ENCODE measurements at places on chromosomes 4 and X.

DNA sequence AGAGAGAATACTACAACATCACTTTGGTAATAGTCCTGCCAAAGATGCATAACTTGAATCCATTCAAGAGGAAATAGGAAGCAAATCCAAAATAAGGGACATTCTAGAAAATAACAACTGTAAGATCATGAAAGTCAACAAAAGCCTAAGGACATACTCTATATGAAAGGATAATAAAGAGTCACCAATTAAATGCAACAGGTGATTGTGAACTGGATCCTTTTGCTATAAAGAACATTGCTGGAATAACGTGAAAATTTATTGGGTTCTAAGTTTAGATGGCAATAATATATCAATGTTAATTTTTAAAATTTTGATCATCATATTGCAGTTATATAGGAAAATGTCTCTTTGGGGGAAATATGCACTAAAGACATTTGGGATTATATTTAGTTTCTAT lies 20.0 kb downstream of the BEX4 start:
- DNase-seq = no peak

GRCh38 chr4:122976111-122976510 lies 53.7 kb upstream of the NUDT6 start:
- DNase-seq = no peak

GRCh38 chr4:23746027-23746426 lies 143.8 kb downstream of the PPARGC1A start:
- no peak for DNase-seq

DNA sequence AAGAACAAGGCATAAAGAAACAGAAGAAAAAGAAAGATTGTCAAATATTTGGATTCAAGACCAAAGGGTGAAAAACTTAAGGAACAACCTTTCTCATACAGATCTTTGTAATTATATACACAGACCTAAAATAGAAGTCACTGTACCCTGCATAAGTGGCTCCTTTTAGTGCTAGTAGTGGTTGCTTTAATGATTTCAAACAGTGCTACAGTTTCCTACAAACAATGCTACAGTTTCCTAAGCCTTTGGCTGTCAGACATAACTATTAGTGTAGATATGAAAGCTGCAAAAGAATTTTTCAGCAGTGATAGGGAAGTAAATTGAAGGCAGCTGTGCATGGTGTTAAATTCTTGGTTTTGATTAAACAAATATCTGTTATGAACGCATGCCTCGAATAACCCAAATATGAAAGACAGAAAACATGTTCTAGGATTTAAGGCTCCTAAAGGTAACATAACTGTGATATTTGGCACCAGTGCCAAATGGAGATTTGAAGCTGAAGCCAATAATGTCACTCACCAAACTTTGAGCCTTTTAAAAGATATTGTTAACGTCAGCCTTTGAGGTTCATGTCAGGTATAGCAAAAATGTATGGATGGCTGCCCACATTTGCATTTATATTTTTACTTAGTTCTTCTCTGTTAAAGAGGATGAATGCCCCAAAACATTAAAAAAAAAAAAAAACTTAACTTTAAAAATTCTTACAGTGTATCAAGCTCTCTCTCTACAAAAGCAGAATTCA lies 36.6 kb downstream of the SMARCAD1 start:
- DNase-seq = no peak

GRCh38 chr4:119070301-119070700 lies 65.3 kb upstream of the MYOZ2 start:
- DNase-seq = no peak

- DNase-seq = no peak
These were observed 139.9 kb upstream of the SLC4A4 start for GRCh38 chr4:71198958-71199357.

- no peak for DNase-seq
These were observed 23.4 kb downstream of the USP9X start for GRCh38 chrX:41108463-41109205.

DNA sequence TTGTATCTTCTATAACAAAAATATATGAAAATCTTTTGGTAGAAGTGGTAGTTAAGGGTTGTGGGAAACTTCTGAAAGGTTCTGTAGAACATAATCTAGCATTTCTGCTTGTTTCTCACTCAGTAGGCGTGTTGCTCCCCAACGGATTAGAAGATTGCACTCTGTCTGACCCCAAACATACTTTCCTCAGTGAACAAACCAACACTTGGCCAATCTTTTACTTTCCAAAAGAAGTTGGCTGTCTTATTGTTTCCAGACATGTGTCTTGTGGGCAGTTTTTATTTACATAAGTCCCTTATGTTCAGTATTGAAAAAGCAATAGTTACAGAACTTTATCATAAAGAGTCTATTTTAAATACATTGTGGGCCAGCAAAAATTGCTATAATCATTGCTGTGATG lies 312.8 kb upstream of the EPHA5 start:
- DNase-seq = no peak

GRCh38 chr4:156476359-156476758 lies 495.2 kb downstream of the PDGFC start:
- peak; percentile 4 for DNase-seq

GRCh38 chr4:119765951-119766350 lies 137.3 kb upstream of the PDE5A start:
- DNase-seq = no peak

DNA sequence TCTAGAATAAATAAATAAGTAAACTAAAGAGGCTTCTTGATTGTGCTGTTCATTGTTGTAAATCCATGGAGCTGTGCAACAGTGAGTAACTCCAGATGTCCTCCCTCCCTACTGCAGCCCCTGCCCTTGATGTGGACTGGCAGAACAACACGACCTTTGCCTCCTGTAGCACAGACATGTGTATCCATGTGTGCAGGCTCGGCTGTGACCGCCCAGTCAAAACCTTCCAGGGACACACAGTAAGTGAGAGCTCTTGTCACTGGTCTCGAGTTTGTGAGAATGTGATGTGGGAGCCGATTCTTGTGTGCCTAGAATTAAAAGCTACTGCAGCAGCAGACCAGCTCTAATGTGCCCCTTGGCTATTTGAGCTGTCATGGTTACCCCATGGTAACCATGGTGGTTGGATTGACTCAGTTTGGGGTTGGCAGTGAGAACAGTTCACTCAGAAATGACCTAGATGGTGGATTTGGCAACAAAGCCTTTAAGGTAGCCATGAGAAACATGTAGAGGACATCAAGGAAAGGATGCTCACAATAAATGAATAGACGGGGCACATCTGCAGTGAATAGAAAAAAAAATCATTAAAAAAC lies 60.7 kb downstream of the GPR143 start:
- no peak for DNase-seq

GRCh38 chrX:130975947-130976346 lies 72.9 kb upstream of the ENOX2 start:
- DNase-seq = peak; percentile 39

GRCh38 chrX:20499763-20500162 lies 233.1 kb upstream of the RPS6KA3 start:
- DNase-seq = no peak

DNA sequence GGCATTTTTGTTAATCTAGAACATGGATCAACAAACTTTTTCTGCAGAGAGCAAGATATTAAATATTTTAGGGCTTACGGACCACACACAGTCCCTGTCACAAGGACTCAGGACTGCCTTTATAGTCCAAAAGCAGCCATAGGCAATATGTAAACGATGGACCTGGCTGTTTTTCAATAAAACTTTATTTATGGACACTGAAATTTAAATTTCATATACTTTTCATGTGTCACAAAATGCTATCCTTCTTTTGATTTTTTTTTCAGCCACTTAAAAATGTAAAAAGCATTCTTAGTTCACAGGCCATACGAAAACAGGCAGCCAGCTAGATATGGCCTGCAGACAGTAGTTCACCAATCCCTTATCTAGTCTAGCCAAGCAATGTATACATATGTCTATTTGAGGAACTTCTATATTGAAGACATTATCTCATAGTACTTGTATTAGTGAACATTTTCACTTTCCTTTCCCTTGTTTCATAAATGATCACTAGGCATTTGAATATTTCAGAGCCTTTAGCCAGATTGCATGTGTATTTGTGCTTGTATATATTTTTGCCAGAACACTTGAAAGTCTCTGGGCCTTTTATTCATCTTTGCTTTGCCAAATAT lies 350.9 kb downstream of the RPA4 start:
- DNase-seq = no peak

DNA sequence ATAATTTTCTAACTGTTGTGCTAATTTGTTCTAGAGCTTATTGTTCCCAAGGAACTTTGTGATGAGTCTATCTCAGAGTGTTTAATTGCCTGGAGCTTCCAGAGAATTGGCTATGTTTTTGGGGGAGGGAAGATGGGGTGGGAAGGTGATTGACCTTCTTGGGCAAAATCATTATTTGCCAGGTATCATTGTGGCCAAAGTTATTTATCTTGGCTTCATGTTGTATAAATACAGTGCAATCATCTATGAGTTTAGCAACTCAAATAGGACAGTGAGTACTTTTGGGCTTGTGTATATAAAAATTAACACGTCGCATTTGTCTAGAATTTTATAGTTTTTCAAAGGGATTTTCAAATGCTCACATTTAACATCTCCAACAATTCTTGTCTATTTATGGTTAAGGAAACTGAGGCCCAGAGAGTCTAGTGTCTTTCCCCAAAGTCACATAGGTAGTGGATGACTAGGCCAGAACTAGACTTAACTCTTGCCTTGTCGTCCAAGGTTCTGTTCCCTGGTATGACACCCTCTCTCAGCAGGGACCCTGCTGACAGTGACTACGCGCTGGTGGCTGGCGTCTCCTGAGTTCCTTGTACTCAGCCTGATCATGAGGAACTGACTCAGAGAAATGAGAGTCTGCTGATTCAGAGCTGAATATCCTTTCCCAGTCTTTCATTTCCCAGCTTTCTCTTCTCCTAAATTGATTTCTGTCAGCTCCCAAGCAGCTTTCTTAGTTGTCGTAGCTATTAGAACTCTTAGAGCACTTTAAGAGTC lies 27.7 kb downstream of the FNIP2 start:
- DNase-seq = no peak

- no peak for DNase-seq
These were observed 146.8 kb upstream of the NDST4 start for GRCh38 chr4:115260195-115260594.

DNA sequence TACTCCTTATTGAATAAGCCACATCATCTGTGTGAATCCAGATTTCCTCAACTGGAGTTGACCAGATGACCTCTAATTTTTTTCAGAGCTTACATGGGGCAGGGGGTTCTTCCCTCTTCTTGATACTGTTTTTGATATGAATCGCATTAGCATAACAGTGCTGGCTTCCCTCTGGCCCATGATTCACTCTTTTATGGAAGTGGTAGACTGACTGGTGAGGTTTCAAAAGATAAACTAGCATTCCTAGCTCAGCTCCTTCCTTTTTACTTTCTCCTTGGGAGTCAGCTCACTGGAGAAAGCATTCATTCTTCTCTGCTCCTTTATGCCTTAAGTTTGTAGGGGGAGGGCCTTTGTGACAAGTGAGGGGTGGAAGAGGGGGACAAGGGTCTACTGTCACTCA lies 161.0 kb upstream of the FGF13 start:
- no peak for DNase-seq

All from SK-N-SH (cell line).